ENCODE measurements at places on chromosomes 3 and 15. TPM values are rescaled to one million over a fixed set of nuclear protein-coding genes. Genes with fewer than 3 reads are reported as not detected.

DNA sequence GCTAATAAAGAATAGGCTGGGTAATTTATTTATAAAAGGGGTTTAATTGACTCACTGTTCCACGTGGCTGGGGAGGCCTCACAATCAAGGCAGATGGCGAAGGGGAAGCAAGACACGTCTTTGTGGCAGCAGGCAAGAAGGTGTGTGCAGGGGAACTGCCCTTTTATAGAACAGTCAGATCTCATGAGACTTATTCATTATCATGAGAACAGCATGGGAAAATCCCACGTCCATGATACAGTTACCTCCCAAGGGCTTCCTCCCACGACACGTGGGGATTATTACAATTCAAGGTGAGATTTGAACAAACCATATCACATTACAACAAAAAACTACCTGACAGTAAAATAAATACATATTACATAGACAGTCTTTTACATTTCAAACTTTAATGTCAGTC, 414.9 kb downstream of the NAALADL2 start:
- no peak for DNase-seq
- H3K27ac ChIP-seq: no peak overlapping the region
- peaks cover 25% of the 10 kb centered on the region for H3K4me1 ChIP-seq
- no peaks in the 10 kb centered on the region for H3K27me3 ChIP-seq

DNA sequence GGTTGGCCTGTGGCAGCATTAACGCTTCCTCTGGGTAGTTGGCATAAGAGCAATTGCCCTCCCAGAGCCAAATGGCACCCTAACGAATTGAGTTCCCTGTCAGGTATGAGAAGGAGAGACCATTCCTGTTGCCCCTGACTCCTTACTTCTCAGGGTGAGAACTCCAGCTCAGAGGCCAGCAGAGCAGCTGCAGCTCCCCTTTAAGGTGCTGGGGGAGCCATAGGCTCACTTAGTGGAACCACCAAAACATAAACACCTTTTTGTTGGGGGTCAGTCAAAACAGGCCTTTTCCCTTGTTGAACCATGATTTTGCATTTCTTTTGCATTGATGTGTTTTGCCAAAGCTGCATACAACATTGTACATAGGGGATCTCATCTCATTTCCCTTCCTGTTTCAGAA, 28.1 kb upstream of the LHFPL4 start:
- peaks cover 2% of the 10 kb centered on the region for H3K27me3 ChIP-seq
- no peak for DNase-seq
- no peaks in the 10 kb centered on the region for H3K36me3 ChIP-seq
- H3K4me1 ChIP-seq: no peaks in the 10 kb centered on the region
- H3K4me3 ChIP-seq: no peak overlapping the region

DNA sequence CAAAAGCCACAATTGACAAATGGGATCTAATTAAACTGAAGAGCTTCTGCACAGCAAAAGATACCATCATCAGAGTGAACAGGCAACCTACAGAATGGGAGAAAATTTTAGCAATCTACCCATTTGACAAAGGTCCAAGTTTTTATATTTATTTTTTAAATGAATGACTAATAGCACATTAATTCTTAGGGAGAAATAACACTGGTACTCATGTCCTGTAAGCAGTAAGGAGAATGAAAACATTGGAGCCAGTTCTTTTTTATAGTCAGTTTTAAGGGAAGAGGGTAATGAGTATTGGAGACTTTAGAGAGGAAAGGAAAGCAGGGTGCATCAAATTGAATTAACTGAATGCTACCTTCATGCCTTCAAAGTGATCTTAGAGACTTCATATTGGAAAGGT, 404.7 kb upstream of the TGFBR2 start:
- H3K36me3 ChIP-seq: no peaks in the 10 kb centered on the region
- no peak for DNase-seq
- no peak overlapping the region for H3K4me3 ChIP-seq
- no peak overlapping the region for H3K27ac ChIP-seq

LRRIQ4 gene
- total RNA-seq: not detected
